Mesenchymal stem cell (in vitro differentiated cells and primary cell): ENCODE measurements at places on chromosomes 2 and 18.

DNA sequence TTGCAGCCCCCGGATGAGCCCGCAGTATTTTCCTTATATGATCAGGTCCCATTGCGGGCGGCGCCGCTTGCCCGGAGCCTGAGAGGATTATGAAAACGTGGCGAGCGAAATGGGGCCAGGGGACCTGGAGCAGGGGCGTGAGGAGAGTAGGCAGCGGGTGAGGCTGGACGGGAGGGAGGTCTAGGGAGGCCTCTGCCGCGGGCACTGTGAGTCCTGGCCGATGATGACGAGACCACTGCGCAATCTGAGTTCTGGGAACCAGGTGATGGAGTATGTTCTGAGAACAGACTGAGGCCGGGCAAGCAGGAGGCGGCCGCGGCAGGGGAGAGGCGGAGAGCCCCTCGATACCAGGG is 790 bp upstream of the ACAA2 start:
- H3K27ac ChIP-seq = peak overlapping the region; percentile 44
- peaks cover 2% of the 10 kb centered on the region for H3K4me1 ChIP-seq
- peaks cover 9% of the 10 kb centered on the region for H3K36me3 ChIP-seq
- H3K27me3 ChIP-seq = no peaks in the 10 kb centered on the region

- H3K27me3 ChIP-seq = no peaks in the 10 kb centered on the region
- peak; percentile 99 for DNase-seq
- H3K4me1 ChIP-seq = peaks cover 22% of the 10 kb centered on the region
Observed at GRCh38 chr2:109322111-109322510, 193.1 kb downstream of the SH3RF3 start.

DNA sequence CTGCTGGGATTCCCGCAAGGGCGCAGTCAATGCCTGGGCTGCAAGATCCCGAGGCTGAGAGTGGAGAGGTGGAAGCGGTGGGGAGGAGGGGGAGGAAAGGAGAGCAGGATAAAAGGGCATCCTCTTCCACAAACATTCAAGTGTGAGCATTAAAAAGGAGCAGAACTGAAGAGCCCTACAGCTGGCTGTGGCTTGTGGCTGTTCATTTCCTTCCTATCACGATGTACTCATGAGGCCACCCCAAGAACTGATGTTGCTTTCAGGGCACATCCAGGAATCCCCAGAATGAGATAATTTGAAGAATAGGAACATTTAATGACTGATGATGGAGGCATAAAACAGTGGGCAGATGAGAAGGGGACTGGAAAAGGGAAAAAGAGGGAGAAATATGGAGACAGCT is 230.8 kb upstream of the SMIM21 start:
- no peaks in the 10 kb centered on the region for H3K36me3 ChIP-seq
- H3K4me3 ChIP-seq = no peak overlapping the region
- DNase-seq = no peak
- H3K27me3 ChIP-seq = no peaks in the 10 kb centered on the region
- H3K4me1 ChIP-seq = no peaks in the 10 kb centered on the region
- no peak overlapping the region for H3K27ac ChIP-seq

- H3K4me3 ChIP-seq = no peak overlapping the region
- peaks cover 2% of the 10 kb centered on the region for H3K36me3 ChIP-seq
- no peaks in the 10 kb centered on the region for H3K4me1 ChIP-seq
- peak; percentile 34 for DNase-seq
- no peaks in the 10 kb centered on the region for H3K27me3 ChIP-seq
- H3K27ac ChIP-seq = no peak overlapping the region
Observed at GRCh38 chr2:152134488-152135280, 35.8 kb upstream of the CACNB4 start.

GRCh38 chr18:57737400-57738060 is 65.6 kb downstream of the ATP8B1 start:
- H3K4me1 ChIP-seq = peaks cover 4% of the 10 kb centered on the region
- H3K27me3 ChIP-seq = no peaks in the 10 kb centered on the region
- peak overlapping the region; percentile 34 for H3K27ac ChIP-seq
- H3K36me3 ChIP-seq = peaks cover 10% of the 10 kb centered on the region
- H3K4me3 ChIP-seq = no peak overlapping the region

DNA sequence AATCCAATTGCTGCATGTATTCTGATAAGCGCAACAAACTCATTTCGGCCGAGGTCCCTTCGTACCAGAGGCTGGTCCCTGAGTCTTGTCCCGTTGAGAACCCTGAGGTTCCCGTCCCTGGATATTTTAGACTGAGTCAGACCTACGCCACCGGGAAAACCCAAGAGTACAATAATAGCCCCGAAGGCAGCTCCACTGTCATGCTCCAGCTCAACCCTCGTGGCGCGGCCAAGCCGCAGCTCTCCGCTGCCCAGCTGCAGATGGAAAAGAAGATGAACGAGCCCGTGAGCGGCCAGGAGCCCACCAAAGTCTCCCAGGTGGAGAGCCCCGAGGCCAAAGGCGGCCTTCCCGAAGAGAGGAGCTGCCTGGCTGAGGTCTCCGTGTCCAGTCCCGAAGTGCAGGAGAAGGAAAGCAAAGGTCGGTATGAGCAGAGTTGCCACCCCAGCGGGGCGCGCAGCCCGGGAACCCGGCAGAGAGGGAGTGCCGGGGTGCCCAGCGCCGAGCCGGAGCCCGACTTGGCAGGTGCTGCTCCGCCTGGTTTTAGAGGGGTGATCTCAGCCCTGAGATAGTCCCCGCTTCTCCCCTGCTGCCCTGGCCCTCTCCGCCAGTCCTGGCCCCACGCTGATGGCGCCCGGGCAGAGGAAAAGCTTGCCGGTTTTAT is 714 bp downstream of the HOXD10 start:
- no peak for DNase-seq
- peaks cover 14% of the 10 kb centered on the region for H3K4me1 ChIP-seq
- H3K36me3 ChIP-seq = no peaks in the 10 kb centered on the region
- H3K27ac ChIP-seq = no peak overlapping the region

- DNase-seq = no peak
- no peak overlapping the region for H3K4me3 ChIP-seq
- no peaks in the 10 kb centered on the region for H3K27me3 ChIP-seq
- H3K27ac ChIP-seq = no peak overlapping the region
- peaks cover 47% of the 10 kb centered on the region for H3K36me3 ChIP-seq
Observed at GRCh38 chr2:239061824-239062570, 214.1 kb downstream of the TWIST2 start.

GRCh38 chr2:3223080-3223923 is 154.3 kb downstream of the EIPR1 start:
- DNase-seq = no peak
- no peak overlapping the region for H3K27ac ChIP-seq
- H3K27me3 ChIP-seq = no peaks in the 10 kb centered on the region
- H3K4me3 ChIP-seq = no peak overlapping the region
- no peaks in the 10 kb centered on the region for H3K36me3 ChIP-seq
- H3K4me1 ChIP-seq = no peaks in the 10 kb centered on the region

- no peak overlapping the region for H3K27ac ChIP-seq
- no peak overlapping the region for H3K4me3 ChIP-seq
- H3K4me1 ChIP-seq = peaks cover 1% of the 10 kb centered on the region
- no peaks in the 10 kb centered on the region for H3K27me3 ChIP-seq
- DNase-seq = peak; percentile 86
- H3K36me3 ChIP-seq = no peaks in the 10 kb centered on the region
Observed at GRCh38 chr2:44120428-44120827, 48.2 kb upstream of the PPM1B start.

DNA sequence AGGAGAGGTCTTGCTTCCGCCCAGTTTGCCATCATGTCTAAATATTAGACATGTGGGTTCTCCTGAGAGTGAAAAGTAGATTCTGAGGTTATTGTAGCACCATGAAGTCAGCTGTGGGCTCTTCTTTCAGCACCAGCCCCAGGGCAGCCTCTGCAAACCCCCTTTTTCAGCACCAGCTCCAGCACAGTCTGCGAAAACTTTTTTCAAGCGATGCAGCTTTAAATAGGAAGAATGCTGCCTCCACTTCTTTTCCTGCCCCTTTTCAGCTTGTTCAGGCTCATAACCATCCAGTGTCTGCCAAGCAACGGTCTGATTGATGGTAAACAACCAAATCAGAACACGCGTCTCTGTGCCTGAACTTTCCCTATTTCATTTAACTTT is at the start of gene COL5A2:
COL5A2 (minus strand) TSS at position 192 of the 381 bp plus-strand sequence; CDS start at position 35, 157 bp downstream.
- peak within 1 kb of the TSS; percentile 94 for H3K27ac ChIP-seq
- peaks cover 1% of the 10 kb centered on the region for H3K4me1 ChIP-seq
- no peaks in the 10 kb centered on the region for H3K36me3 ChIP-seq
- DNase-seq = peak; percentile 94
- no peaks in the 10 kb centered on the region for H3K27me3 ChIP-seq

- no peaks in the 10 kb centered on the region for H3K36me3 ChIP-seq
- peaks cover 3% of the 10 kb centered on the region for H3K4me1 ChIP-seq
- peaks cover 66% of the 10 kb centered on the region for H3K27me3 ChIP-seq
- no peak overlapping the region for H3K4me3 ChIP-seq
- DNase-seq = no peak
Observed at GRCh38 chr2:240791821-240792628, 28.0 kb downstream of the KIF1A start.

DNA sequence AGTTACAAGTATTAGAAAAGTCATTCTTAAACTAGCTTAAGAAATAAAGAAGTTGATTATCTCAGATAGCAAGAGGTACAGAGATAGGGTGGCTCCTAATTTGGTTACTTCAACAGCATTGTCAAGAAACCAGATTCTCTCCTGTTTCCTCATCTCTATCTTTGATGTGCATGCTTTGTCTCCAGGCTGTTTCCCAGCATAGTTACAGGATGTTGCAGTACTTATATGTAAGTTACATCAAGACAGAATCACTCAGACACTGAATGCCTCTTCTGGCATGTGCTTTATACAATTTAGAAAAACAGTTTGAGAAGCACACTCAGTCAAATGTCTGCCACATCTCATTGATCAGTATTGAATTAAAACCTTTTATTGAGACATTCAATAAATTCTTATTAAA is 189.5 kb upstream of the UBE2E3 start:
- DNase-seq = peak; percentile 41
- no peak overlapping the region for H3K4me3 ChIP-seq
- no peaks in the 10 kb centered on the region for H3K4me1 ChIP-seq
- no peaks in the 10 kb centered on the region for H3K36me3 ChIP-seq
- no peak overlapping the region for H3K27ac ChIP-seq

DNA sequence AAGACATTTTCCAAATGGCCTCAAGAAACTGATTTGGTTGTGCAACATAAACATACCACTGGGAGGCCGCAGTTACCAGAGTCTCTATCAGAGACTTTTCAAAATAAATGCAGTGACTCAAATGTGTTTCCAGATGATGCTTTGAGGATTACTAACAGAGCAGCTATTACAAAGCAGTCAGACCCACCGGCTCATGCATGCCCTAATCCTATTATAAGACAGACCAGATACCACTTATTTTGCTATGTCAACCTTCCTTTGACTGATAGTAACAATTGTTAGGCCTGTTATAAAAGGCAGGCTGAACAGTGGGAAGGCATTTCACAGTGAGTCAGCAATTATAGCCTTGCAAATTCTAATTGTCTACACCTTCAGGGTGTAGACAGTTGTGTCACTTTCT is 217.7 kb downstream of the LRRTM1 start:
- H3K4me1 ChIP-seq = no peaks in the 10 kb centered on the region
- peak; percentile 81 for DNase-seq
- H3K36me3 ChIP-seq = no peaks in the 10 kb centered on the region

DNA sequence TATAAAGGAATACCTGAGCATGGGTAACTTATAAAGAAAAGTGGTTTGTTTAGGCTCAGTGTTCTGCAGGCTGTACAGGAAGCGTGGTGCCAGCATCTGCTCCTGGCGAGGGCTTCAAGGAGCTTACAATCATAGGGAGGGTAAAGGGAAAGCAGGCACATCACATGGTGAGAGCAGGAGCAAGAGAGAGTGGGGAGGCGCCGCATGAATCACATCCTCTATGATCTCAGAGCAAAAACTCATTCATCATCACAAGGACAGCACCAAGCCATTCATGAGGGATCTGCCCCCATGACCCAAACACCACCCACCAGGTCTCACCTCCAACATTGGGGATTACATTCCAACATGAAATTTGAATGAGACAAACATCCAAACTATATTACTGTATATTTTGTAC is 32.5 kb downstream of the R3HDM1 start:
- no peaks in the 10 kb centered on the region for H3K27me3 ChIP-seq
- H3K36me3 ChIP-seq = no peaks in the 10 kb centered on the region
- no peak overlapping the region for H3K4me3 ChIP-seq
- no peak for DNase-seq
- no peak overlapping the region for H3K27ac ChIP-seq

GRCh38 chr2:7915302-7916091 is 766.4 kb upstream of the ID2 start:
- H3K27me3 ChIP-seq = no peaks in the 10 kb centered on the region
- no peak overlapping the region for H3K27ac ChIP-seq
- H3K4me3 ChIP-seq = peak overlapping the region; percentile 78
- DNase-seq = no peak

DNA sequence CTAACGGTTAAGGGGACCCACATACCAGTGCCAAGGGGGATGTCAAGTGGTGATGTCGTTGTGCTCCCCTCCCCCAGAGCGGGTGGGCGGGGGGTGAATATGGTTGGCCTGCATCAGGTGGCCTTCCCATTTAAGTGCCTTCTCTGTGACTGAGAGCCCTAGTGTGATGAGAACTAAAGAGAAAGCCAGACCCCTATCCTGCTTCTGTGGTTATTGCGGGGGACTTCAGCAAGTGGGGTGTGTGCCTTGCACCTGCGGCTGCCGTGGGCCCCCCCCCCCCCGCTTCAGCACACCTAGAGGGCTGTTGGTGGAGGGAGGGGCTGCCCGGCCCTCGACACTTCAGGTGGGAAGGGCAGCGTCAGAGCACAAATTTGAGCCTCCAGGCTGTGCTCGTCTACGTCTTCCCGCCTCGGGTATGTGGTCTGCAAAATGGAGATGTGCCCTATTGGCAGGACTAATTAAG is 6.1 kb downstream of the CTDSP1 start:
- H3K36me3 ChIP-seq = peaks cover 29% of the 10 kb centered on the region
- peak; percentile 28 for DNase-seq
- no peaks in the 10 kb centered on the region for H3K27me3 ChIP-seq
- H3K4me3 ChIP-seq = peak overlapping the region; percentile 74
- peaks cover 38% of the 10 kb centered on the region for H3K4me1 ChIP-seq

- H3K27ac ChIP-seq = no peak overlapping the region
- H3K36me3 ChIP-seq = no peaks in the 10 kb centered on the region
- no peak overlapping the region for H3K4me3 ChIP-seq
- H3K4me1 ChIP-seq = no peaks in the 10 kb centered on the region
Observed at GRCh38 chr2:182048088-182048487, 62.4 kb downstream of the PPP1R1C start.

GRCh38 chr18:47283476-47283875 is 32.0 kb upstream of the SKOR2 start:
- H3K27me3 ChIP-seq = peaks cover 13% of the 10 kb centered on the region
- peak; percentile 18 for DNase-seq
- H3K36me3 ChIP-seq = no peaks in the 10 kb centered on the region
- H3K4me1 ChIP-seq = no peaks in the 10 kb centered on the region
- no peak overlapping the region for H3K27ac ChIP-seq

GRCh38 chr18:36593001-36593400 is 235.8 kb downstream of the TPGS2 start:
- peaks cover 14% of the 10 kb centered on the region for H3K4me1 ChIP-seq
- no peak overlapping the region for H3K27ac ChIP-seq
- no peak overlapping the region for H3K4me3 ChIP-seq
- DNase-seq = no peak
- H3K27me3 ChIP-seq = no peaks in the 10 kb centered on the region
- H3K36me3 ChIP-seq = peaks cover 6% of the 10 kb centered on the region
